LHCN-M2 (cell line): ENCODE measurements at places on chromosomes 1 and 21. TPM values are rescaled to one million over a fixed set of nuclear protein-coding genes. Genes with fewer than 3 reads are reported as not detected.

Gene KCNA3
- total RNA-seq = not detected in 2 replicates

Gene TTF2
- 22.8 and 26.2 TPM in 2 replicates for total RNA-seq

Gene AADACL3
- total RNA-seq = not detected in 2 replicates

Gene PERM1
- not detected in 2 replicates for total RNA-seq

Gene L1TD1
- not detected in 2 replicates for total RNA-seq

Gene RPE65
- not detected in 2 replicates for total RNA-seq

Gene CIART
- 5.1 TPM in 2 replicates for total RNA-seq

Gene ERICH3
- total RNA-seq = not detected in 2 replicates

Gene ZNF678
- 8.2 and 9.0 TPM in 2 replicates for total RNA-seq

Gene LY9
- total RNA-seq = not detected in 2 replicates

Gene LRRIQ3
- 1.8 and 2.8 TPM in 2 replicates for total RNA-seq

Gene FAM72C
- 0.13 and 1.8 TPM in 2 replicates for total RNA-seq

Gene TMCC2
- 2.8 and 3.3 TPM in 2 replicates for total RNA-seq

GRCh38 chr1:118900643-118901440, 87.3 kb downstream of the TBX15 start:
- no peak for DNase-seq

- DNase-seq = peak; percentile 99
These were observed 13.5 kb downstream of the BCAR3 start for GRCh38 chr1:93668121-93668520.

DNA sequence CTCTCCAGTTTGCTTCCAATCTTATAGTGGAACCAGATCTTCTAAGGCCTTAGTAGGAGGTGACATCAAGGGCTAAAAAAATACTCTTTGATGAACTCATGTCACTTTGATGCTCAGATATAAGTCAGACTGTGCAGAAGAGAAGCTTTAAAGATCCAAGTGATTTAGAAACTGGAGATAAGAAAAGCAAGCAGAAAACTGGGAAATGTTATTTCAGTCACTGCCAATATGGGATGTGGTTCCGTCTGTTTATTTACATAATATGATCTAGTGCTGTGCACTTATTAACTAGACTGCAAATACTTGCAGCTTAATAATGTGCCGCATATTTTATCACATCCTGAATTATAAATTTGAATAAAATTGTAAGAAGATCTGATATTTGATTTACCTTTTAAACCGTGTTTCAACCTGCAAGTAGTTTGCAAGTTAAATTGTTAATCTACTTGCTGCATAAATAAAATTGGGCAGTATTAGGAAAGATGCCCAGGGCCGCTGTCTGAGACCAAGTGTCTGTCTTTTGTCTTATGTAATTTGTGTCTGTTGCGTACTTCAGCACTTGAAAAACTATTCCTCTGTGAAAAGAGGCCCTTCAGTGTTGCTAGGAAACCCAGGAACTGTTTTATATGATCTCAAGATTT, 29.6 kb downstream of the CXADR start:
- DNase-seq = no peak

DNA sequence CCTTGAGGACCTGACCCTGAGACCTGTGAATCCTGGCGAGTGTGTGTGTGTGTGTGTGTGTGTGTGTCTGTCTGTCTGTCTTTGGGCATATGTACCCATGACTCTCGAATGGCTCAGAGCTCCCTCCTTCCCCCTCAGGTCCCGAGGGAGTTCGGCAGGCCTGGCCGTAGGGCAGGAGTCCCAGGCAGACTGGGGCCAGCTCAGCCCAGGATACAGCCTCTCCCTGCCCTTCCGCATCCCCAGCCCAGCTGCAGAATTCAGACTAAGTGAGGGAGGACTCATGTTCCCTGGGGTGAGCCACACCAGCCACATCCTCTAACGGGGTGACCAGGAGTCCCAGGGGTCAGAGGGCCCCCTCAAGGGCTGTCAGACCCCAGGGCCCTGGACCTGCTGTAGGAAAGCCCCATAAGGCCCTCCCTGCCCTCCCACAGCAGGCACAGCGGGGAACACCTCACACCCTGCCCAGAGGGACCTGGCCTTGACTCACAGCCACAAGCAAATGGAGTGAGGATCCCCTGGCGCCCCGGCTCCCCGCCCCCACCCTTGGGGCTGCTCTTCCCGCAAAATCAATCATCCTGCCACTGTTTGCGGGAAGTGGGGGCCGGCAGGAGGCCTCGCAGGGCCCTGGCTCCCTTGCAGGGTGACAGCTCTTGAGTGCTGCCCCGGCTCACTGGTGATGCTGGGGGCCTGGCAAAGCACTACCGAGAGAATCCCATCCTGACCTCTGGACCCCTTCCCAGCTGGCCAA, 101.7 kb upstream of the CASZ1 start:
- DNase-seq = peak; percentile 69

DNA sequence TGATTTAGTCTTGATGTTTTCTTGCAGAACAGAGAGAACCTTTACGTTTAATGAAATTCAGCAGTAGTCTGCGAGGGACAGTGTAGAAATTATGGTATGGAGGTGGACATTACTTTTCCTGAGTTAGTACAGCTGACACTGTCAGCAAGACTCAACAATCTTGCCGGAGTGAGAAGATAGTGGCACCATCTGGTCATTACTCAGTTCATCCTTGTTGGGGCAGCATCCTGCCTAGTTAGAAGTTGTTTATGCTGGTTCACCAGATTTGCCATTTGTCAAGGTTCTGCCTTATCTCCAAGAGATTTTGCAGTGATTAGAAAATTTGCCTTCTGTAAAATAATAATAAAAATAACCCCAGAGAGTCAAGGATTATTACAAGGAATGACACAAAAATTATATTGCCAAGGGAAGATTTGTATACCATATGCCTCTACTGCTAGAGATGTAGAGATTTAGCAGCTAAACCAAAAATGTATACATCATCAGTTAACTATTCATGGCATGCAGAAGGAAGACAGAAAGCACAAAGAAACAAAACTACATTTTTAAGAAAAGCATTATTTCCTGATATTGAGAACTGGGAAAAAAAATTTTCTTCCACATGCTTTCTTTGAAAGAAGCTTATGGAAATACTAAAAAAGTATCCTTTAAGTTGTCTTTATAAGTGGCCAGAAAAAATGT, 1967.4 kb downstream of the NCAM2 start:
- DNase-seq = no peak

- no peak for DNase-seq
These were observed 50.9 kb downstream of the DISP1 start for GRCh38 chr1:222865718-222866117.

GRCh38 chr1:53126495-53126894, 15.9 kb downstream of the SLC1A7 start:
- no peak for DNase-seq

- DNase-seq = peak; percentile 15
These were observed 28.7 kb downstream of the RSPH1 start for GRCh38 chr21:42467140-42467983.

- peak; percentile 29 for DNase-seq
These were observed 44.5 kb downstream of the MDM4 start for GRCh38 chr1:204560590-204561150.

DNA sequence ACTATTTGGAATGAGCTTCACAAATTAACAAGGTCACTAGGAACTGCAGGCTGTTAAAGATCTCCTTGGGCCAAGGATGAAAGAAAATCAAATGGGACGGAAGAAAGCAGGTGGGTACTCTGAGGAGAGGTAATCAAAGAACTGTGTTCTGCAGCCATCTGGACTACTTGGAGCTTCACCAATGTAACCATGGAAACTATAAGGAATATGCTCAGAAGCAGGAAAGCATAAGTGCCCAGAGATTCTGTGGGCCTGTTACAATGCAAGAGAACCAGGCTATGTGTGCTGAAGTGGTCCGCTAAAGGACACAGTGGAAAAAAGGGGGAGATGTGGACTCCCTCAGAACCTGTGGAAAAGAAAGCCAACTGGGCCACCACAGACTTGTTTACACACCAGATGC, 238.5 kb downstream of the PTGER3 start:
- no peak for DNase-seq

DNA sequence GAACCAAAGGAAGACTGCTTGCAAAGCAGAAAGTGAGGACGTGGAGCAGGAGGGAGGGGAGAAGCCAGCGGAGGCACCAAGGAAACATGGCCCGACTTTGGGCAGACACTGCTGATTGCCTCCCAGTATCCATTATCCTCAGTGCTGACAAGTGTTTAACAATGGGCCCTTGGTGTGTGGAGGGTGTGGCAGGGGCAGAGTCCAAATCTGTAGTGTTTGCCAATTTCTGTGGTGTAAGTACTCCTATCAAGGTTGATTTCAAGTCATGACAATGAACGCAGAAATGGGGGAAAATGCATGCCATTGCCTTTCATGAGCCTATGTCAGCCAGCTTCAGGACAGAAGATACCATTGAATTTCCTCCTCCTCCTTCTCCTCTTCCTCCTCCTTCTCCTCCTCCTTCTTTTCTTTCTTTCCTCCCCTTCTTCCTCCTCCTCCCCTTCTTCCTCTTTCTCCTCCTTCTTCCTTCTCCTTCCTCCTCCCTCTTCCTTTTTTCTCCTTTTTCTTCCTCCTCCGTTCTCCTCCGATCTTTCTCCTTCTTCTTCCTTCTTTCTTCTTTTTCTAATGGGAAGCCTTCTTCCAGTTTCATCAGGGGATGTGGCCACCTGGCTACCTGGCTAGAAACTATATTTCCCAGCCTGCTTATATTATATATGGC, 10.3 kb upstream of the PHC2 start:
- no peak for DNase-seq

DNA sequence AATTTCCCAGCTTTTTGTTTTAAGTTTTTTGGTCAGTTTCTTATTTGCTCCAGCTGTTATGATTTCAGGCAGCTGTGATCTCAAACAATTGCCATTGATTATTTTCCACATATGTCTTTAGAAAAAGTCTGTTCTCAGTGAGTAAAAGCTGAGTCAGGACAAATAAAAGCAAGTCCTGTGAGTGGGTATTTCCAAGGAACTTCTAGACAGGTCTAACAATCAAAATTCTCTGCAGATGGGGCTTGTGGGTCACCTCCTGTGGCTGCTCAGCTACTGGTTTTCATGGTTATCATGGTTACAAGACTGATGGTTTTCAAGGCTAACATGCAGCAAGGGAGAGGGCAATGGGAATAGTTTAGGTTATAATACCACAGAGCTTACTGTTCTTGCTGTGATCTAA, 585.7 kb downstream of the LMO4 start:
- DNase-seq = no peak

- no peak for DNase-seq
These were observed 4.0 kb upstream of the RCAN3 start for GRCh38 chr1:24498589-24498988.

DNA sequence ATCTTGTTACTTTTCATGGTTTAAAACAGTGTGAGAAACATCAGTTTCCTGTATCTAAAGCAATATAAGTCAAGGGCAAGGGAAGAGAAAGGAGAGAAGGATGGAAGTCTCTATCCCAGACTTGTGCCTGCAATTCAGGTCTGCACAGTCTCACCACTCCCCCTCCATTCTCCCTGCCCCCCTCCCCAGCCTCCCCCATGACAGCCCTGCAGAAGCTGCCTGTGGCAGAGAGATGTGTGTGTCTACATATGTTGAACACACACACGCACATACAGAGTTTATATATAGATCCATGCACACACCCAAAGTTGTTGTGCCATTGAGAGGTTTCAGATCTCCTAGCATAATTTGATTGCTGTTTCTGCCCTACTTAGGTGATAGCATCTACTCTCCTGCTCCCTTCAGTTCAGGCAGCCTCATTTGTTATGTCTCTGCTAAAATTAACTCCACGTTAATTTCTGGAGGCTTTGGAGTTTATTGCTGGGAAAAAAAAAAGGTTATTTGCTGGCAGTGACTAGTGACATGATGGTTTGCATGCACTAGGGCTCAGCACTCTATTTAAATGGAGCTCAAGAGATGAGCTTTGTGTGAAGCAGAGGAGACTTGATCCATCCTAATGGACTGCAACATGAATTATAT, 124.9 kb upstream of the SMYD2 start:
- DNase-seq = no peak

GRCh38 chr1:244154508-244154871, 103.4 kb downstream of the ZBTB18 start:
- DNase-seq = peak; percentile 35

- DNase-seq = no peak
These were observed 117.9 kb downstream of the DMRTB1 start for GRCh38 chr1:53576866-53577760.

- no peak for DNase-seq
These were observed 133.6 kb downstream of the TGFBR3 start for GRCh38 chr1:91752324-91752723.

- DNase-seq = no peak
These were observed 5.2 kb downstream of the INKA2 start for GRCh38 chr1:111733992-111734341.

GRCh38 chr1:2046174-2046917, 3.9 kb upstream of the PRKCZ start:
- DNase-seq = no peak

GRCh38 chr1:47940779-47941178, 56.4 kb downstream of the TRABD2B start:
- DNase-seq = no peak

DNA sequence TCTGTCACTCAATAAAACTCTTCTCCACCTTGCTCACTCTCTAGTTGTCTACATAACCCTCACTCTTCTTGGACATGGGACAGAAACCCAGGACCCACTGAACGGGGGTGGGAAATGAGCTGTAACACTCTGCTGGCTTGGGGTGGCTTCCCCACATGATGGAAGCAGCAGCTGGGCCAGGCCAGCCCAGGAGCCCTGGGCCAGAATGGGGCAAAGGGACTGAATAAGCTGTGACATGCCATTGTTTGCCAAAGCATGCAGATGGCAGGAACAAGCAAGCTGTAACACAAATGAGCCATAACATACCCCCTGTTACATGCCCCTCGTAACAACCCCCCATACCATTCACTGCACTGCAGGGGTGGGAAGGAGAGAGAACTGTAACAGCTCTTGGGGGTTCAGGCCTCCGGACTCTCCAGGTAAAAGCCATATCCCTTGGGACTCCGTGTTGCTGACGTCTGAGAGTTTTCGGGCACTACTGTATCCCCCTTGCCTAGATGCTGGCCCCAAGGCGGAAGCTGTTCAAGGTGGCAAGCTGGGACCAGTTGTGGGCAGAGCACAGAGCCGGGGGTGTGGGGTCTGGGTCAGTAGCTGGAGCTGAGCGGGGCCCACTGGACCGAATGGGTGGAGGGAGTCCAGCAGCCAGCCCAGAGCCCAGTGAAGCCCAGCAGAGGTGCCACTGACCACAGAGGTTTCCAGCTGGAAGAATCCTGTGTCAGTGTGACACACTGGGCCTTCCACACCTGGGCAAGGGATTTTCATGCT, 56.1 kb upstream of the DMRTB1 start:
- DNase-seq = no peak

DNA sequence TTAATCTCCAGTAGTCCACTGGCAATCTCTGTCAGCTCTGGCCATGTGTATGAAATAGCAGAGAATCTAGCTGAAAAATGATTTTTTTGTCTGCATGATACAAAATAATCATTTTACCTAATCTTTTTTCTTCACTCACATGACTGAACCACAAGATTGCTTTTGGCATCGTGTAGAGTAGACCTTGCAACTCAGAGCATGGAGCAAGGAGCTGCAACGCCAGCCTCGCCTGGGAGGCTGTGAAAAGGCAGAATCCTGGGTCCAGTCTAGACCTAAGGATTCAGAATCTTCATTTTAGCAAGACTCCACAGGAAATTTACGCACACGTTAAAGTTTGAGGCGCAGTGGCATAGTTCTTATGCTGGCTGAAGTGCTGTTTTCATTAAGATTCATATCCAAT, 40.2 kb downstream of the TOMM20 start:
- DNase-seq = no peak

- DNase-seq = no peak
These were observed 126.6 kb upstream of the AJAP1 start for GRCh38 chr1:4527819-4528218.

GRCh38 chr1:21292984-21293536, 2.8 kb upstream of the ECE1 start:
- no peak for DNase-seq
